GM23248 (cell line): ENCODE measurements at places on chromosomes 6 and 20.
A peak's percentile ranks its signal among the peaks of the same experiment; 100 is the strongest.

DNA sequence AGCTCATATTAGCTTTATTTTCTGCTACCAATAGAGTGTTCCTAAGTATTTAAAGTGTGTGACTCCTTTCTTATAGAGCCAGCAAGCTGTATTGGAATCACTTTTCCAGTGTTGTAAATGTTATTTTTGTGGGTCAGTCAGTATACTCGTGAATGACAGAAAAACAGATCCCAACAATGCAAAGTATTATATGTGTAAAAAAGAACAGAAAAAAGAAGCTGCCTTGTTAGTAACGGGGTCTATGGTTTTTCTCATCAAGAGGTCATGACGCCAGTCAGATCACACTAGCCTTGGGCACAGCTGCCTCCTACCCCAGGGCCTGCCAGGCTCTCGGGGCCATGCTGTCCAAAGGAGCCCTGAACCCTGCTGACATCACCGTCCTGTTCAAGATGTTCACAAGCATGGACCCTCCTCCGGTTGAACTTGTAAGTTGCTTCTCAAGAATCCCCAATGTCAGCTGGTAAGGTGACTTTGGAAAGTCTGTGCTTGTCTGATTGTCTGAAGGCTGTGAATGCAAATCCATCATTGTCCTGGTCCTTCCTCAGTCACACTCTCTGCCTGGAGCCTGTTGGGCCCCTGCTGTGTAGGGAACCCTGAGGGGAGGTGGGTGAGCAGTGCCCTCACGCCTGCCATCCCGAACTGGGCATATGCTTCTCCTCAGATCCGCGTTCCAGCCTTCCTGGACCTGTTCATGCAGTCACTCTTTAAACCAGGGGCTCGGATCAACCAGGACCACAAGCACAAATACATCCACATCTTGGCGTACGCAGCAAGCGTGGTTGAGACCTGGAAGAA is 9.8 kb downstream of the NELFCD start:
- no peak for DNase-seq

GRCh38 chr6:43846556-43846955 is 76.5 kb downstream of the VEGFA start:
- DNase-seq = no peak

DNA sequence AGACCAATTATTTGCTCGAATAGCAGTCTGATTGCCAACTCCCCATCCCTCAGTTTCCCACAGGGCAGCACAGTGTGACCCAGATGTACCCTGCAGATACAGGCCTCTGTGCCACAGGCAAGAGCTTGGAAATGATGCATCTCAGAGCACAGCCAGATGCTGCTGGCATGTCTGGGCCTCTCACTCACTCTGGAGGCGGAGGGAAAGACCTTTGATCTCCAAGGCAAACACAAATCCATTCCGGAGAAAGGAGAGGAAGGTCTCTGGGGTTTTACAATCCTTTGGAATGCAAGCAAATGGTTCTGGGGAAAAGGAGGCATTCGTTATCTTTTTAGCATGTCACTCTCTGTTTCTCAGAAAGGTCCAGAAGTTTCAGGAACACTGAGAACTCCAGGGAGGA is 74.2 kb downstream of the RIOK1 start:
- peak; percentile 49 for DNase-seq

GRCh38 chr20:11271319-11271718 is 597.5 kb upstream of the JAG1 start:
- DNase-seq = no peak

GRCh38 chr6:392441-393390 is 1.2 kb downstream of the IRF4 start:
- DNase-seq = peak; percentile 24

GRCh38 chr20:11902285-11902697 is 15.4 kb upstream of the BTBD3 start:
- peak; percentile 53 for DNase-seq

- DNase-seq = no peak
These were observed 164.5 kb downstream of the CD83 start for GRCh38 chr6:14281811-14282660.

- DNase-seq = peak; percentile 80
These were observed 168.7 kb upstream of the PRSS16 start for GRCh38 chr6:27078734-27079357.

GRCh38 chr20:51938559-51939258 is 136.4 kb upstream of the SALL4 start:
- DNase-seq = peak; percentile 9

DNA sequence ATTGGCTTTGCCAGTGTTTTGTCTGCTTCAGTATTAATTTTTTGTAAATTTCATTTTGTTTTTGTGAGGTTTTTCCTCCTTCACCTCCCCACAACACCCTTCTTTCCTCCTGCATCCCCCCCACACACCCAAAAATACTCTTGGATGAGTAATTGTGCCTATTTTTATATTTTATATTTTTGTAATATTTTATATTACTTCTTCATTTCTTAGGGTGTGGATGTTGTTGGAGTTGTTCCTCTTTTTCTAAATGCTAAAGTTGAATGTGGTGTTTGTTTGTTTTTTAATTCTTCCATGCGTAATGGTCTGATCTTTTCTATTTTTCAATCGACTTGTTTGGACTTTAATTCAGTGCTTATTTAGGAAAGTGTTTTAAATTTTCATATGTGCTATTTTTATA is 420.5 kb upstream of the SOX4 start:
- DNase-seq = no peak

DNA sequence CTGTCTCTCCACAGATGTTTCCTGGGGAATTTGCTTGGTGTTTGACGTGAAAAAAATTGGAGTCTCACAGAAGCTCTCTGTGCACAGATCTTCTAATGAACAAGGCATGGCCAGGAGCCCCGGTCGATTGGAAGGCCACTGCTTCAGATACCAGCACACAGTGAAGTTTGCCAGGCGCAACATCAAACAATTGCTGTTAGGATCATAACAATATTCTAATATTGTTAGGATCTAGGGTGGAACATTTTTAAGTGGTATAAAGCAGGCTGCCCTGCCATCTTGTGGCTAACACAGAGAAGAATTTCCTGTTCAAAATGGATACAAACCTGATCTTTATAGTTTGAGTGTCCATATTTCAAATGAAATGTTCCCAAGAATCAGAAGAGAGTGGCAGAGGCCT is 64.1 kb downstream of the C6orf118 start:
- peak; percentile 74 for DNase-seq

DNA sequence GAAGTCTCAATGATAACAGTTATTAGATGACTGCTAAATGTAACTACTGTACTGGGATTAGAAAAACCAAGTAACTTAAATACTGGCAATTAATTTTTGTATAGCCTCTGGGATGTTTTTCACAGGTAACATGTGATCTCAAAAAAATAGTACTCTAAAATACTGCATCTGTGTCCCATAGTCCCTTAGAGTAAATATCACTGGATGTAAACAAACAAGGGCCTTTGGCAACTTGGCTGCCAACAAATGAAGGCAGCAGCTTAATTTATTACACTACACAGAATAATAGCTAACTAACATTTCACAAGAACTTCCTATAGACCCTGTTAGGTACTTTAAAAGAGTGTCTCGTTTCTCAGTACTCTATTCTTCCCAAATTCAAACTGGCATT is 14.0 kb downstream of the ARHGAP18 start:
- no peak for DNase-seq

DNA sequence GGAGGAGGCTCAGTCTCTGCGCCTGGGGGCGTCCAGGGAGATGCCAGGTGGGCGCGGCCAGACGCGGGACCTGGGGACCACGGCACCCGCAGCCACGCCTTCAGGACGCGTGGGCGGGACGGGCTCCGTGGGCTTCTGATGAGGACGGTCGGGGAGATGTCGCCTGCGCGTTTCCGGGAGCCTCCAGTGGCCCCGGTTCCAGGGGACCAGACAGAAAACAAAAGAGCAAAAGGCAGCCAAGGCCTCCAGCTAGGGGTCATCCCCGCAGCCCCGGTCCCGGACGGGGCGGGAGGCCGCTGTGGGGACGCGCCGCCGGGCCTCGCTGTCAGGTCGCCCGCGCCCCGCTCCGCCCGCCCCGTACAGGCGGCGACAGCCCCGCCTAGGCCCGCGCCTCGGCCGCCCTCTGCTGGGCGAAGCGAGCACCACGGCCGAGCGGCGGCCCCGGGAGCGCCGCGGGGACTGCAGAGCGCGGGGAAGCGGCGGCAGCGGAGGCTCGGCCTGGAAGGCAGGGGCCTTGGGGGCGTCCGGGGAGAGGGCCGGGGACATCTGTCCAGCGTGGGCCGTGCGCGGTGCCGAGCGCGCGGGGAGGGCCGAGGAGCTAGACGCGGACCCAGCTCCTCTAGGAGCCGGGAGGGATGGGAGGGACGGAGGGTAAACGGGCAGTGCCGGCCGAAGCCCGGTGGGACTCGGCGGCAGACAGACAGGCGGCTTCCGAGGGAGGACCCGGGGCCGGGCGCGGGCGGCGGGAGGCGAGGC is 48.7 kb downstream of the TMEM242 start:
- peak; percentile 88 for DNase-seq

DNA sequence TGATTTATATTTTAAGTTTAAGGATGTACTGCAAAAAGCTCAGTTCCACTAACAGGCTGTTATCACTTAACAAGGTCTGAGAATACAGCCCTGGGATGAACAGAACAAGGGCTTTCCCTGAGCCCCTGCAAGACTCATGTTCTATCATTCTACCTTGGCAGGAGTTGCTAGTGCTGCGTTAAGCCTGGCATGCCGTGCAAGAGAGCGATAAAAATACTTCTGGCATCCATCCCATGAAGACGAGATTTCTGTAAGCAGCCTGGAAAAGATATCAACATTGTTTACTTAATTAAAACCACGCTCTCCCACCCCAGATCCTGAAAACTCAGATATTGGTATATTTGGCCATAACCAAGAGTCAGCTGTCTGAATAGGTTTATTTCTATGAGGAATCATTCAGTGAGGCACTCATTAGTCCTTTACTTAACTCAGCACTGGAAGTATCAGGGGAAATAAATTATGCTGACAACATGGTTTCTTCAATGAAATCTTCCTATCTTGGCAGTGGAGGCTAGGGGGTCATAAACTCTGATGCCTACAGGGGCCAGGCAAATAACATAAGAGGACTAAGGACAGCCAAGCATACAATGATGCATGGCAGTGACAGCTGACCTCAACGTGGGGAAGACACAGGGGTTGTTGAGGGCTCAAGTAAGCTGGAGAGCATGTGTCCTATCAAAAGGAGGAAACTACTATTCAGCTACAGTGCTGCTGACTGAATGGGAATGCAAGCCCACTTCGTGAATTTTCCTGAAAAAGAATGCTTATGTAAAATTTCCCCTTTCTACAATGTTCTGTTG is 37.6 kb upstream of the LYRM2 start:
- DNase-seq = peak; percentile 4

GRCh38 chr20:50302341-50303057 is 111.9 kb downstream of the CEBPB start:
- DNase-seq = peak; percentile 77

GRCh38 chr20:9981829-9982228 is 53.0 kb upstream of the ANKEF1 start:
- DNase-seq = no peak

GRCh38 chr6:158086504-158087223 is 81.4 kb downstream of the SERAC1 start:
- peak; percentile 71 for DNase-seq

DNA sequence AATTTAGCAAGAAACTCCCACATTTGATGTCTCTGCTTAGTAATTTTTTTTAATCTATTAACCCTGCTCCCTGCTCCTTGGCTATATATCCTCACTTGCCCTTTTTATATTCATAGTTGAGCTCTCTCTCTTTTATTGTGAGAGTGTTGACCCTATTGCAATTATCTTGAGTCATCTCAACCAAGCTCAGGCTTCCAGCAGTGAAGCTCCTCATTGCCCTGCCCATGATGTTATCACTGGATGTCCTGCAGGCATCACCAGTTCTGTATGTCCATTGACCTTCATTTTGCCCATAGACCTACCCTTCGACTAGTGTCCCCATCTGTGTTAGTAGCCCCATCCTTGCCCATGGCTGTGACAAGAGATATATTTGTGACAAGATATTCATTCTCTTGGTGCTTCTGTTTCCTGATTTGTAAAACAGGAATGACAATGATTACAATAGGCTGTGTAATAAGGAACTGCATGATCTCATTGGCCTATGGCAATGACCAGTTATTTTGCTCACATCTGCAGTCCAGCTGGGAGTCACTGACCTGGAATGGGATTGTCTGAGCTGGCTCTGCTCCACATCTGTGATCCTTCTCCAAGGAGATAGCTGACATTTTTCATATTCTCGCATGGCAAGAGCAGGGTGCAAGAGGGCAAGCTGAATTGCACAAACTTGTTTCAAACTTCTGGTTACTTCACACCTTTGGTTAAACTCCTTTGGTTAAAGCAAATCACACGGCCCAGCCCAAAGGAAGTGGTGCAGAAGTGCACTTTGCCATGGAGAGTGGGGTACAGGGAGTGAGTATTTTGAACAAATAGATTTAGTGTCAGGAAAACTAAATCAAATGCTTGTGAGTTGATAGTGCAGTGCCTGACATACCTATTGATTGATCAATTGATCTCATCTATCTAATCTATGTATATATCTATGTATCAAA is 47.7 kb upstream of the CST5 start:
- peak; percentile 60 for DNase-seq

GRCh38 chr6:8080362-8081151 is 16.4 kb upstream of the BLOC1S5 start:
- peak; percentile 90 for DNase-seq

DNA sequence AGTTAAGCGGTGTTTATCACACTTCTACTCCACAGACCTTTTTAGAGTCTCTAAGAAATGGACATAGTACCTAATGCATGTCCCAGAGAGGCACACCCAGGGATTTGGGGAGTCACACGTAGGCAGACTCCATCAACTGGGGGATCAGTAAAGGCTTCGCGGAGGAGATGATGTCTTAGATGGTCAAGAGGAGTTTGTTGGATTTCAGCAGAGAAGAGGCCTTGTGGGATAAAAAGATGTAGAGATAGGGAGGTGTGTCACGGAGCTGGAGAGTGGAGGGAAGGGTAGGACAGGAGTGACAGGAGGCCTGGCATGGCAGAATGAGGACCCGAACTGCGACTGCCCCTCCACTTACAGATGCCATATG is 9.1 kb downstream of the DYNLRB1 start:
- DNase-seq = no peak

GRCh38 chr6:2101213-2101612 is 144.2 kb downstream of the GMDS start:
- peak; percentile 25 for DNase-seq

DNA sequence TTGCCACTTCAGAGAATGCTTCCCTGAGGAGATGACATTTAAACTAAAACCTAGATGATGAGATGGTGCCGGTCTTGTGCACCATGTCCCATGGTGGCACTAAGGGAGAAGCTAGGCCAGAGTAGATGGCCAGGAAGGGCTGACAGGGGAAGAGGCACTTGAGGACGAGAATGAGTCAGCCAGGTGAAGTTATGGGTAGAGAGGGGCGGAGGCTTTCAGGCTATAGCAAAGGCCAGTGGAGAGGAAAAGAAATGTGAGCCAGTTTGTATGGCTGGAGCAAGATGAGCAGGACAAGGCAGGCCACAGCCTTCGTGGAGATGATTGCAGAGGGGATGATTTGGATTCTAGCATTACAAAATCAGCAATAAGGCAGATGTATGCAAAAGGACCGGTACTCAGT is 44.7 kb upstream of the ADGRF4 start:
- no peak for DNase-seq

GRCh38 chr6:88358846-88359245 is 192.7 kb upstream of the CNR1 start:
- DNase-seq = peak; percentile 53

- peak; percentile 73 for DNase-seq
These were observed 18.7 kb upstream of the COL10A1 start for GRCh38 chr6:116144605-116145004.

- DNase-seq = no peak
These were observed 17.7 kb upstream of the RIPOR3 start for GRCh38 chr20:50708845-50709635.
